ENCODE measurements at places on chromosomes 3 and 15. TPM values are rescaled to one million over a fixed set of nuclear protein-coding genes. Genes with fewer than 3 reads are reported as not detected.

DNA sequence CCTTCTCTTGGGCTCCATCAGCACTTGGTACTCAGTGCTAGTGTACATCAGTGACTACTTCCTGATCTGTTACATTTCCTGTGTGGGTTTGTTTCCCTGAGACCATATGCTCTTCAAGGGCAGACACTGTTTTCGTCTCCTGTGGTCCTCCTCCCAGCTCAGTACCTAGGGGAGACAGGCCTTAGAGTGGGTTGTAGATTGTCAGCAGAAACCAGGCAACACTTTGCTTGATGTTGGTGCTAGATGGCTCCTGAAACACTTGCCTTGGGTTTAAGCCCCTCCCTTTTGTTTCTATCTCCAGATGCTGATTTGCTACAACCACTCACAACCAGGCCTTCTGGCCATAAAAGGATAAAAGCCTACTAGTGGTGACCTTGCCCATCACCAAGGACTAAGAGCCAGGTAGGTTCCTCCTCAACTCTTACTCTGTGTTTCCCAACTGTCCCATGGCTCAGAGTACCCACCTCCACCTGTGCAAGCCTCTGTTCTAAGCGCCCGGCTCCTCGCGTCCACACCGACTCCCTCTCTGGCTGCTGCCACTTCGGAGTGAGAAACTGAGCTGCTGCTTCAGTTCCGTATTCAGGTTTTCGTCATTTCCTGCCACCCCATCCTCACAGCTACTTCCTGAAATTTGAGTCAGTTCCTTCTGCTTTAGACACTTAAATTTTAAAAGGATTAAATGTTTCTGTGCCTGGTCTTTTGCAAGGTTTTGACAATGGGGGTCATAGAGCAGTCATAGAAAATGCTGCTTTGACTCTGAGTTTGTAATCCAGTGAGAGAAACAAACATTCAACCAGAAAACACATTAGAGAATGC, at the start of gene HCLS1:
TSS of gene HCLS1 (minus strand) at position 548 of the 816 bp plus-strand sequence. CDS start 2,556 bp downstream, outside the sequence.
- no peaks in the 10 kb centered on the region for H3K27me3 ChIP-seq
- peak within 1 kb of the TSS; percentile 32 for H3K4me3 ChIP-seq
- H3K27ac ChIP-seq: peak within 1 kb of the TSS; percentile 54
- DNase-seq: peak; percentile 76
- peaks cover 19% of the 10 kb centered on the region for H3K36me3 ChIP-seq

GRCh38 chr3:5072100-5072816, 49.8 kb upstream of the ARL8B start:
- no peaks in the 10 kb centered on the region for H3K27me3 ChIP-seq
- H3K4me3 ChIP-seq: no peak overlapping the region
- H3K4me1 ChIP-seq: no peaks in the 10 kb centered on the region
- no peak overlapping the region for H3K27ac ChIP-seq
- no peak for DNase-seq
- H3K36me3 ChIP-seq: no peaks in the 10 kb centered on the region

GRCh38 chr3:105828703-105829102, 40.1 kb downstream of the CBLB start:
- no peaks in the 10 kb centered on the region for H3K27me3 ChIP-seq
- H3K27ac ChIP-seq: no peak overlapping the region

GRCh38 chr3:173463250-173463649, 65.7 kb downstream of the NLGN1 start:
- no peaks in the 10 kb centered on the region for H3K27me3 ChIP-seq
- no peaks in the 10 kb centered on the region for H3K36me3 ChIP-seq
- no peaks in the 10 kb centered on the region for H3K4me1 ChIP-seq
- no peak overlapping the region for H3K27ac ChIP-seq
- H3K4me3 ChIP-seq: no peak overlapping the region

DNA sequence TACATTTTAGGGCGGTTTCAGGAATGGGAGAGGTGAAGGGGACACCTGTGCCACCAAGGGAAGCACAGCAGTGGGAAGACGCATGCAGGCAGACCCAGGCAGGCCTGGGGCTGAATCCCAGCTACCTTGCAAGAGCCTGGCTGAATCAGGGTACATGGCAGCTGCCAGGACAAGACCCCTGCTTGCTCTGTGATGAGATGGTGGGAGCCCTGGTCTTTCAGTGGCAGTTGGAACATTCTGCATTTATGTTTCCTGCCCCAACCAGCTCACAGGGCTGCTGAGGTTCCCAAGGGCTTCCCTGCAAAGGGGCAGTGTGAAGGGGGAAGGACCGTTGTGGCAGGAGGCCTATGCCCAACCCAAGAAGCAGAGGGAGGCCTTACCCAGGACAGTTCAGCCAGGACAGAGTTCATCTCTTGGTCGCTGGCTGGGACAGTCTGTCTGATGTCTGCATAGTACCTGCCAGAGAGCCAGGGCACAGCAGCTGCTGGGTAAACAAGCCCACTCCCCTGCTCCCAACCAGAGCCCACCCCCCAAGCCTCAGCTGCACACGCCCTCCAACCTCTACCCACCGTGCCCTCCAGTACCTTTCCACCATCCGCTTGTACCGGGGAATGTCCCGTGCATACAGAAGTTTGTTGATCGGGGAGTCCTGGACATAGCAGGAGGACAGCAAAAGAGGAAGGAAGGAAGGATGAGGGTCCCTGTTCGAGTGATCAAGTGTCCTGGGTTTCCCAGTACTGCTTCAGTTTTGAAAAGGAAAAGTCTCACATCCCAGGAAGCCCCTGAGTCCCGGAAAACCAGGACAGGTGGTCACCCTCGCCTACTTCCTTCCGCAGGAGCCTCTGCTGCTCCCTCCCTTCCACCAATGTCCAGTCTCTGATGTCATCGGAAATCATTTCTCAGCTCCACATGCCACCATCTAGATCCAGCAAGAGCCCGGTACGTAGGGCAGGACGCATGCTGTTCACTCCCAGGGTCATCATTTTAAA, 23.1 kb downstream of the PLXNB1 start:
- peaks cover 16% of the 10 kb centered on the region for H3K4me1 ChIP-seq
- H3K27ac ChIP-seq: no peak overlapping the region
- peak; percentile 52 for DNase-seq
- peaks cover 86% of the 10 kb centered on the region for H3K36me3 ChIP-seq

GRCh38 chr3:171731691-171732090, 78.6 kb downstream of the PLD1 start:
- no peak for DNase-seq
- H3K36me3 ChIP-seq: no peaks in the 10 kb centered on the region
- H3K27ac ChIP-seq: no peak overlapping the region
- no peak overlapping the region for H3K4me3 ChIP-seq
- H3K27me3 ChIP-seq: no peaks in the 10 kb centered on the region
- no peaks in the 10 kb centered on the region for H3K4me1 ChIP-seq

DNA sequence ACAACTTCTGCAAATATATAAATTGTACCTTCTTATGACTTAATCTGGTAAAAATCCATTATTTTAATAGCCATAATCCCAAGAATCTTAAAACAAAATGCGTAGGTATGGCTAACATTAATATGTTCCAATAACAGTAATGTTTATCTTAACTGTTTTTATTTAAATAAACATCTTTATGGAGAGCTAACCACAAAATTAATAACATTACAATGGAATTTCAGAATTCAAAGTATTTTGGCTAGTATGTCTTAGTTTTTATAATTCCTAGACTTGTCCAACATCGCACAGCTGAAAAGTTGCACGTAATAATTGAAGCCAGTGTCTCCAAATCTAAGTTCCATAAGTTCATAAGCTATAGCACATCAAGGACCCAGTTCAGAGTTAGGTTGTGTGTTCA, 47.6 kb downstream of the ANKRD28 start:
- DNase-seq: no peak
- H3K27ac ChIP-seq: no peak overlapping the region
- peaks cover 14% of the 10 kb centered on the region for H3K4me1 ChIP-seq

DNA sequence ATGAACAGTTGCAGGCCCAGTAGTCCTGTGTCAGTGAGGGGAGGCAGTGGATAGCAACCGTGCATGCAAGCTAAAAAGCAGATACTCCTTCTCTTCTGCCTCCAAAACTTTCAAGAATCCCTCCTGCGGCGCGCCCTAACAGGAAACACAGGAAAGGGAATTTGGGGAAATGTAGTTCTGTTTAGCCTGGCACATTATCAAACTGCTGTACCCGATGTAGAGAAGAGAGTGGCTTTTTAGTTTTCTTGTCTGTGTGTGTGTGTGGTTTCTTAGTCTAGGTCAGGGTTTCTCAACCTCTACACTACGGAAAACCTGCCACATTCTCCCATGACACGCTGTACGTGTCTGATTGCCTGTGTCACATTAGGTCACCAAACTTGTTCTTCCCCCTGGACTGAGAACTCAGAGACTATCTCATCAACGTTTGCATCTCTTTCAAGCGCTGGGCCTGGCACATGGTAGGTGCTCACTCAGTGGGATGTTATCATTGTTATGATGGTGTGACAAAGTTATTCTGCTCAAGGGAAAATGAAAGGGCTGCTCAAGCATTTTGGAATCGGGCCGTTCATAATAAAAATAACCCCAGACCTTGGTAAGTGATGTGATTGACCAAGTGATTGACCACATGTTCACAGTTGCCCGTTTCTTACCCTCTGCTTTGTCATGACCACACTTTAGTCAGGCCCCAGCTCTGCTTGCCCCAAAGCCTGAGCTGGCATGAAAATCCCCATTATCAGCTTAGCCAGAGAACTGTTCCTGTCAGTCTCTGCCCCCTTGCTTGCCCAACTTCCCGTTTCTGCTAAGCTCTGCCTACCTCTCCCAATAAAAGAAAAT, 33.2 kb downstream of the TM4SF4 start:
- H3K4me1 ChIP-seq: peaks cover 12% of the 10 kb centered on the region
- H3K27me3 ChIP-seq: no peaks in the 10 kb centered on the region
- no peak overlapping the region for H3K27ac ChIP-seq
- H3K36me3 ChIP-seq: no peaks in the 10 kb centered on the region
- no peak for DNase-seq

- no peaks in the 10 kb centered on the region for H3K36me3 ChIP-seq
- H3K27me3 ChIP-seq: no peaks in the 10 kb centered on the region
- no peak overlapping the region for H3K4me3 ChIP-seq
- no peaks in the 10 kb centered on the region for H3K4me1 ChIP-seq
- no peak overlapping the region for H3K27ac ChIP-seq
- DNase-seq: no peak
These were observed 278.6 kb downstream of the EDEM1 start for GRCh38 chr3:5466065-5466464.

DNA sequence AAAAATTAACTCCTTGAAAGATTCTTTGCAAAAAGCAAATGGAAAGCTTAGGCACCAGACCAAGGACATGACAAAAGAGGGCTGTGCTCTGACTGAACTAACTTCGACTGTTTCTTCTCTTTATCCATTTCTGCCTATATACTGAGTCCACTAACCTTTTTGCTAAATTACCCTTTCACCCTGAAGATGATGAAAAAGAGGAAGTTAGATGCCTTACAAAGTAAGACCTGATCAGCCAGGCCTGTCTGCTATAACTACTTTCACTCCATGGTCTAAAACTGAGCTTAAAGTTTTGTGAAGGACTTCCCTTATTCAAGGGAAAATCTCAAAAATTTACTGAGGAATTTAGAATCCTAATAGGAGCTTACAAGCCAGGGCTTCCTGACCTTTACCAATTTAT, 6.2 kb upstream of the IGSF10 start:
- no peak overlapping the region for H3K27ac ChIP-seq
- H3K36me3 ChIP-seq: no peaks in the 10 kb centered on the region
- no peak for DNase-seq
- H3K4me3 ChIP-seq: no peak overlapping the region
- no peaks in the 10 kb centered on the region for H3K27me3 ChIP-seq
- H3K4me1 ChIP-seq: no peaks in the 10 kb centered on the region

GRCh38 chr3:194134231-194134756, 1.7 kb upstream of the HES1 start:
- peak overlapping the region; percentile 90 for H3K27ac ChIP-seq
- no peaks in the 10 kb centered on the region for H3K27me3 ChIP-seq
- DNase-seq: peak; percentile 87
- H3K4me1 ChIP-seq: peaks cover 71% of the 10 kb centered on the region

DNA sequence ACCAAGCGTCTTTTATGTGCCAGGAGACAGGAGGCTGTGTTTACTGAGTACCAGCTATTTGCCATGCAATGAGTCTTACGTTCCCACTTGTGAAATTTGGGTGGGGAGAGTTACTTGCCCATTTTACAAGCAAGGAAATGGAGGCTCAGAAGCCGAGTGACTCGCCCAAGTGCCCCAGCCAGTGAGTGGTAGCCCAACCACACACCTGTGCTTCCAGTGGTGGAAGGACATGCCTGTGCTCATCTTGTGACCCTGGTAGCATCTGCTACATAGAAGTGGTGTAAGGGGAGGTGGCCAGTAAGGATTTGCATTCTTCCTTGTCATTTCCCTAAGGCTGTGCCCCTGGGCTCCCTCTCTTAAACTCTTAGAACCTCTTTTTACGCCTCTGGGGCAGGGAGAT, 49.3 kb downstream of the FBLN2 start:
- DNase-seq: peak; percentile 27
- H3K4me3 ChIP-seq: no peak overlapping the region
- H3K27ac ChIP-seq: no peak overlapping the region
- H3K4me1 ChIP-seq: no peaks in the 10 kb centered on the region
- peaks cover 3% of the 10 kb centered on the region for H3K27me3 ChIP-seq

- H3K4me3 ChIP-seq: no peak overlapping the region
- no peak for DNase-seq
- peaks cover 73% of the 10 kb centered on the region for H3K4me1 ChIP-seq
- H3K27ac ChIP-seq: peak overlapping the region; percentile 63
- no peaks in the 10 kb centered on the region for H3K27me3 ChIP-seq
These were observed 52.7 kb upstream of the SCAANT1 start for GRCh38 chr3:63964681-63965485.

GRCh38 chr3:137511655-137512054, 252.5 kb upstream of the SOX14 start:
- no peaks in the 10 kb centered on the region for H3K36me3 ChIP-seq
- H3K4me3 ChIP-seq: no peak overlapping the region
- no peak for DNase-seq
- no peak overlapping the region for H3K27ac ChIP-seq

DNA sequence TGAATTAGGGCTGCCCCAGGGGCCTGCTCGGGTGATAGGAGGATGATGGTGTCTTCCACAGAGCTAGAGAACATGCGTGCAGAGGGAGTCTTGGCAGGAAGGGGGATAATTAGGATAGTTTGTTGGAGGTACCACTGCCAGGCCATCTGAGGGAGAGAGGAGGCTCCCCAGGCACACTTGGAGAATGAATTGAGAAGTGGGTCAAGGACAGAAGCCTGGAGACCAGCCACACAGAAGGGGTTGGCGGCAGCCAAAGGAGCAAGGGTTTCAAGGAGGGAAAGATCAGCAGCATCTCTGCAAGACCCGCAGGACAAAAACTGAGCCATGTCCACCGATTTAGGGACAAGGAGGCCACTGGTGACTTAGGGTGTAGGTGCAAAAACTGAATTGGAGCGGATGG, 6.9 kb downstream of the SLC28A1 start:
- H3K27me3 ChIP-seq: peaks cover 14% of the 10 kb centered on the region
- H3K4me3 ChIP-seq: no peak overlapping the region
- H3K36me3 ChIP-seq: no peaks in the 10 kb centered on the region
- no peaks in the 10 kb centered on the region for H3K4me1 ChIP-seq
- no peak overlapping the region for H3K27ac ChIP-seq

- no peaks in the 10 kb centered on the region for H3K4me1 ChIP-seq
- no peak for DNase-seq
- H3K27me3 ChIP-seq: no peaks in the 10 kb centered on the region
- H3K27ac ChIP-seq: no peak overlapping the region
- H3K4me3 ChIP-seq: no peak overlapping the region
- no peaks in the 10 kb centered on the region for H3K36me3 ChIP-seq
These were observed 147.7 kb upstream of the GALNT15 start for GRCh38 chr3:16026753-16027152.

GRCh38 chr3:72451841-72452240, 396.4 kb downstream of the SHQ1 start:
- no peak overlapping the region for H3K27ac ChIP-seq
- no peak overlapping the region for H3K4me3 ChIP-seq
- no peaks in the 10 kb centered on the region for H3K36me3 ChIP-seq
- H3K4me1 ChIP-seq: no peaks in the 10 kb centered on the region

Gene DPH3
- total RNA-seq: 27.1 TPM

Gene HRH1
- 5.3 TPM for total RNA-seq

Gene UTS2B
- 0.71 TPM for total RNA-seq

Gene FAM98B
- total RNA-seq: 12.5 TPM

Gene ATP8B4
- 8.9 TPM for total RNA-seq

Gene PTX3
- 10.7 TPM for total RNA-seq
